Osteoblast (primary cell): ENCODE measurements at places on chromosomes 4 and X. TPM values are rescaled to one million over a fixed set of nuclear protein-coding genes. Genes with fewer than 3 reads are reported as not detected.
A peak's percentile ranks its signal among the peaks of the same experiment; 100 is the strongest.

GRCh38 chr4:66062044-66062443 is 391.8 kb upstream of the EPHA5 start:
- no peak for DNase-seq

- DNase-seq, result no peak
Measured at GRCh38 chr4:129140521-129140920, 44.6 kb downstream of the C4orf33 start.

The UBE2K gene
- total RNA-seq, result 19.2 and 19.4 TPM in 2 replicates

DNA sequence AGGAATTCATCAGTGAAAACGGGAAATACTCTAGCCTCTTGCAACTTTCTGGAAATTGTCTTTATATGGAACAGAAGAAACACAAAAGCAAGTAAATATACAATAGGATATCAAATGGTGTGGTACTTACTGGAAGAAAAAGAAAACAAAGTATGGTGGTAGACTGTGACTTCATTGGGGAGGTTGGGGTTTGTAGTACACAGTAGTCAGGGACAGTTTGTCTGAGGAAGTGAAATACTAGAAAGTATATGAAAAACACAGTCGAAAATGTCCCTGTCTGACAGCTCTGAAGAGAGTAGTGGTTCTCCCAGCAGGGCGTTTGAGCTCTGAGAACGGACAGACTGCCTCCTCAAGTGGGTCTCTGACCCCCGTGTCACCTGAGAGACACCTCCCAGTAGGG is 390.0 kb upstream of the NWD2 start:
- no peak for DNase-seq

The FRAS1 gene
- 5.1 and 7.4 TPM in 2 replicates for total RNA-seq

The SPACA5 gene
- total RNA-seq, result not detected in 2 replicates

- DNase-seq, result peak; percentile 46
Measured at GRCh38 chr4:68267433-68267944, 22.0 kb upstream of the TMPRSS11B start.

DNA sequence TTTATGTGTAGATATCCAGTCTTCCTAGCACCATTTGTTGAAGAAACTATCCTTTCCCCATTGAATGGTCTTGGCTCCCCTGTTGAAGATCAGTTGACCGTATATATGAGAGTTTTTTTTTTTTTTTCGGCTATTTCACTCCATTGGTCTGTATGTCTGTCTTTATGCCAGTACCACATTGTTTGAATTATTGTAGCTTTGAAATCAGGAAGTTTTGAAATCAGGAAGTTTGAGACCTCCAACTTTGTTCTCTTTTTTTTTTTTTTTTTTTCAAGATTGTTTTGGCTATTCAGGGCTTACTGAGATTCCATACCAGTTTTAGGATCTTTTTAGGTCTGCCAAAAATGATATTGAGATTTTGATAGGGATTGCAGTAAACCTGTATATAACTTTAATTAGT is 4.3 kb upstream of the SCD5 start:
- DNase-seq, result no peak

DNA sequence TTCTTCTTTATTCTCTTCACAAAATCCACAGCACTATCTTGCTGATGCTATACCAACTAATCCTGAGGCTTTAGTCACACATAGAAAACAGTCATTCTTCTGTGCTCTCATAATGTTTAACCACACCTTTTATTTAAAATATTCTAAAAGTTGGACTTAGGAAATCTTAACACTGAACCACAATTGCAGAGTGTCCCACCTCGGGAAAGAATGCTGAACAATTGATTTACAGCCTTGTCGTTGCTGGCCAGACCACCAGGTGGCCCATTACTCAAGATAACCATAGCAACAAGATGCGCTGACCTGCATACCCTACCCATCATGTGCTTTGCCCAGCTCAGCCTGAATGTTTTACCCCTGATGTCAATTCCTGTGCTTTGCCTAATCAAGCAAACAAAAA is 100.8 kb downstream of the ARSJ start:
- no peak for DNase-seq

The SPANXN3 gene
- total RNA-seq, result not detected in 2 replicates
